ENCODE measurements at places on chromosomes 16 and 17.

DNA sequence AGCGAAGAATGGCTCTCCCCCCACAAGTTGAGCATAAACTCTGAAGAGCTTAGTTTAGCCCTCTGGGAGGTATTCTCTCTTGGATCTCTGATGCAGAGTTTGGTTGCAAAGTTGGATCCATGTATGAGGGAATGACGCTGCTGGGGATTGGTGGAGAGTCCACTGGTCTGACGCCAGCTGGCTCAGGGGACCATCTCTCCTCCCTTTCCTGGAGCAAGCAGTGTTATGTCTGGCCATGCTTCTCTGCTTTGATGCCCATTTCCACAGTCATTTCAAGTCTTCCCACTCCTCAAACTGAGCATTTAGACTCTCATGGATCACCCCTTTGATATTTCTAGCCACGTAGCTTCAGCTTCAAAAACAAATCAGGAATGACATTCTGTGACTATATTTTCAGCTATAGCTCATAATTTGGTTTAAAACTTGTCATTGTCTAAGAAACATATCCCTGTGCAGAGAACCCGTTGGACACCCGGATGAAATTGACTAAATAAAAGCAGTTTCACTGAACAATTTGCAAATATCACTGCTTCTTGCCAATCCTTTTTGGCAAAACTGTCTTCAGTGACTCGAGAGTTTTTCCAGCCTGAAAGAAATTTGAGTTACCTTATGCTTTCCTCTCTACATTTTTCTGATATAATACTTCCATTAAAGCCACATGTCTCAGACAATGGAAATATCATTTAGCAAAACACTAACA is 193.4 kb upstream of the CDH11 start:
- no peak for DNase-seq

DNA sequence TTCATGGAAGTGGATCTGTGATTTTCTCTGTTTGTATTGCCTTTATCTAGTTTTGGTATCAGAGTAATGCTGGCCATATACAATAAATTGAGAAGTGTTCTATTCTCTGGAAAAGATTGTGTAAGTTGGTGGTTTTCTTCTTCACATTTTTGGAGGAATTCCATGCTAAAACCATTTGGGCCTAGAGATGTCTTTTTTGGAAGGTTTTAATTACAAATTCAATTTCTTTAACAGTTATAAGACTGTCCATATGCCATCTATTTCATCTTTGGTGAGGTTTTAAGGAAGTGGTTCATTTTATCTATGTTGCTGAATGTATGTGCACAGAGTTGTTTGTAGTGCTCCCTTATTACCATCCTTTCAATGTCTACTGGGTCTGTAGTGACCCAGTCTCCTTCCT is 46.0 kb downstream of the CACNG1 start:
- DNase-seq: no peak

GRCh38 chr17:78256707-78257591 is 25.5 kb downstream of the TMEM235 start:
- no peak for DNase-seq

DNA sequence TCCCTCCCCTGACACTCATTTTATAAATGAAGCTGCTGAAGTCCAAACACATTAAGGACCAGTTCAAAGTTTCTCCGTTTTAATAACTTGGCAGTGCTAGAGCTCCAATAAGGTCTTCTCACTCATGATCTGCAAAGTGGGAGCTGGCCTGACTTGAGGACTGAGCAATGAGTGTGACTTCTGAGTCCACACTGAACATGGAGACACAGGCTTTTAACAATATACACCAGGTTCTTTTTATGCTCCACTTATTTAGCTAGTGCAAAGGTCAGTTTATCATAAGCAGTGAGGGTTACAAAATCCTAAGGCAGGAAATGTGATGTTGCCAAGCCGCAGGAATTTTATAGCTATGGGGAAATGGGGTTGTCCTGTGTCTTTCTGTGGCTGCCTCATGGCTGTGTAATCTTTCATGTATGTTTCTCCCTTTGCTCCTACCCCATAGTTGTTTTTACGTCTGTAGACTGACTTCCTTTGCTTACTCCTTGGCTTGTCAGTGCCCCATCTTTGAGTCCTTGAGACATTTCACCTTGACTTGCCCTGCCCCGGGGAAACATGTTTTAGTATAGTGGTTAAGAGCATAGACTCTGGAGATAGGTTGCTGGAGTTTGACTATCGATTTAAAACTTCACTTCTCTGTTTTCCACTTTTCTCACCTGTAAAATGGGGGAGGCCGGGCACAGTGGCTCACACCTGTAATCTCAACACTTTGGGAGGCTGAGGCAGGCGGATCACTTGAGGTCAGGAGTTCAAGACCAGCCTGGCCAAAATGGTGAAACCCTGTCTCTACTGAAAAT is 12.2 kb upstream of the MMD start:
- no peak for DNase-seq

DNA sequence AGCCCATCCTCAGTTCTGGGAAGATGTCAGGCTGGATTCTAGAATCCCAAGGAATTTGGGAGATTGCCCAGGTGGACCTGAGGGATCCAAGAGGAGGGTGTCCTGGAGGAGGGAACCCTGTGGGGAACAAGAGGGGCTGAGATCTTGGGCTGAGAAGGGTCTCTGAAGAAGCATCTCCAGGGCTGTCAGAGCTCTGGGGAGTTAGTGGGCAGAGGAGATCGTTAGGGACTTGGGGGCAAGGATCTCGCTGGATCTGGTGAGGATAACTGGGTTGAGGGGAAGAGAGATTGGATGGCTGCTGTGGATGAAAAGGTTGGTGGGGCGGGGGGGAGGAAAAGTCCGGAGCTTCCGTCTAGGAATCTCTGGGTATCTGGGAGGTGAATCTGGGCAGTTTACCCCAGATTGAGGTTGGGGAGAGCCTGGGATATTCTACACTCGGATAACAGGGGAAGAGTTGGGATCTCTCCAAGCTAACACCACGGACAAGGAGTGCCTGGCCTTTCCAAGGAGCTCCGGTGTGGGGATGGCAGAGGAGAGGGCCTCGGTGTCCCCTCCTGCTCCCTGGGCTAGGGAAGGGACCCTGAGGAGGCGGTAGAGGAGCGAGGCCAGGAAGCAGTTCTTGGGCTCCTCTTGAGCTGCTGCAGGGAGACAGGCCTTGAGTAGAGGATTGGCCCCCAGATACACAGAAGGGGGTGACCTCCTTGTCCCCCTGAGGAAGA is 1.7 kb downstream of the FBXL19 start:
- no peak for DNase-seq
